ENCODE measurements at places on chromosomes 7 and 10.

- no peak overlapping the region for H3K4me3 ChIP-seq
- H3K27ac ChIP-seq = no peak overlapping the region
- H3K4me1 ChIP-seq = no peaks in the 10 kb centered on the region
- peaks cover 28% of the 10 kb centered on the region for H3K27me3 ChIP-seq
Observed at GRCh38 chr7:156566812-156567549, 73.6 kb upstream of the RNF32 start.

- H3K27ac ChIP-seq = no peak overlapping the region
- no peaks in the 10 kb centered on the region for H3K27me3 ChIP-seq
- no peaks in the 10 kb centered on the region for H3K36me3 ChIP-seq
Observed at GRCh38 chr10:128178302-128178958, 52.2 kb upstream of the MKI67 start.

- DNase-seq = no peak
- H3K27me3 ChIP-seq = no peaks in the 10 kb centered on the region
- no peaks in the 10 kb centered on the region for H3K4me1 ChIP-seq
- H3K4me3 ChIP-seq = no peak overlapping the region
Observed at GRCh38 chr10:55873485-55873884, 487.6 kb downstream of the ZWINT start.

DNA sequence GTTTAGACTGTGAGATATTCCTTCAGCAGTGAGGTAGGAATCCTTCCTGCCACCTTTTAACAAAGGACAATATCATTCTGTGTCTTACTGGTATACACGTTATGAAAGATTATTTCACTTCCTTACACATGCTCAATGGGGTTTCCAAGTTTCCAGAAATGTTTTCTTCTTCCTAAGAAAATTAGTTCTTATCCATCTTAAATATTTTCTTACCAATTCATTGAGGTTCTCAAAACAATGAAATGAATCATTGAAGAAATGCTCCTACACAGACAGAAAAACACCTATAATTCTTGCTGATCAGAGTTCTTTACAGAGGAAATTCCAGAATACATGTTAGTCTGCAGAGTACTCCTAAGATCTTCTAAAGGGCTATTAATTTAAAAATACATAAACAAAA lies 51.4 kb upstream of the SEC61G start:
- no peak overlapping the region for H3K27ac ChIP-seq
- H3K4me3 ChIP-seq = no peak overlapping the region
- H3K27me3 ChIP-seq = peaks cover 21% of the 10 kb centered on the region
- DNase-seq = no peak
- no peaks in the 10 kb centered on the region for H3K4me1 ChIP-seq

GRCh38 chr7:37119296-37119860 lies 329.3 kb downstream of the ELMO1 start:
- H3K27me3 ChIP-seq = no peaks in the 10 kb centered on the region
- no peak overlapping the region for H3K4me3 ChIP-seq
- no peak overlapping the region for H3K27ac ChIP-seq
- DNase-seq = no peak

- H3K4me1 ChIP-seq = no peaks in the 10 kb centered on the region
- H3K27me3 ChIP-seq = peaks cover 36% of the 10 kb centered on the region
- DNase-seq = no peak
- no peak overlapping the region for H3K27ac ChIP-seq
- H3K4me3 ChIP-seq = no peak overlapping the region
- H3K36me3 ChIP-seq = peaks cover 2% of the 10 kb centered on the region
Observed at GRCh38 chr10:1933215-1933614, 195.9 kb upstream of the ADARB2 start.

- H3K4me1 ChIP-seq = peaks cover 44% of the 10 kb centered on the region
- no peak overlapping the region for H3K27ac ChIP-seq
- peaks cover 11% of the 10 kb centered on the region for H3K36me3 ChIP-seq
- DNase-seq = no peak
Observed at GRCh38 chr7:151081170-151082101, 827 bp upstream of the FASTK start.

DNA sequence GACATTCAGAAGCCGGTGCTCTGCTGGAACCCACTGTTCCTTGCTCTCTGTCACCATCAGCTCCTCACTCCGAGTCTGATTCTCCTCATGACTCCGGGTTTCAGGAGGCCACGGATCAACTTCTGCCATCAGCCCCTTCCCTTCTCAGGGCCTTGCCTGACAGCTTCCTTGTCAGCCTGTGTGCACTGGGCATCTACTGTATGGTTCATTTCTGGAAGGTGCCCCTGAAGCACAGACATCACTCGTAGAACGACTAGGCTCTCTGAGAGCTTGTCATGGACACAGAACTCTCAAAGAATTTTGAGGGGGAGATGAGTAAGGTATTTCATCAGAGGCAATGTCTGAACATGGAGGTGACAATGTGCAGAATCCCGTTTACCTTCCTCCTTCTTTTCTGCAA lies 396.1 kb downstream of the TNS3 start:
- H3K27me3 ChIP-seq = no peaks in the 10 kb centered on the region
- no peaks in the 10 kb centered on the region for H3K36me3 ChIP-seq
- H3K27ac ChIP-seq = no peak overlapping the region

DNA sequence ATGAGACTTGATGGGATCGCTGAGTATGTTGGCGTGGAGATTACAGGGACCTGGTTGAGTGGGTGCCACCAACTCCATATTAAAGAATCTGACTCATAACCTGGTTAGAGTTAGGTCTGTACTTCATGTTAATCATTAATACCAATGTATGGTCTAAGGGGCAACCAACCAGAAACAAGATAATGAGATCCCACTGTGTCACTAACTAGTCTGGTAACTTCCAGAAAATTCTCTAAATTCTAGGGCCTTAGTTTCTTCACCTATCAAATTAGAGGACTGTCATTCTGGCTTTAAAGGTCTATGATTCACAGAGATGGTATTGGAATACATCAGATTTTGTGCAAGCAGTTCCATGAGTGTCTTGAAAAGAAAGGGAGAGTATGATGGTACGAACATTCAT lies 102.2 kb downstream of the SNX10 start:
- no peak overlapping the region for H3K4me3 ChIP-seq
- DNase-seq = no peak
- peaks cover 63% of the 10 kb centered on the region for H3K27me3 ChIP-seq
- H3K4me1 ChIP-seq = peaks cover 8% of the 10 kb centered on the region

- peaks cover 30% of the 10 kb centered on the region for H3K27me3 ChIP-seq
- no peak overlapping the region for H3K4me3 ChIP-seq
- no peaks in the 10 kb centered on the region for H3K36me3 ChIP-seq
- no peak for DNase-seq
- H3K27ac ChIP-seq = no peak overlapping the region
- peaks cover 10% of the 10 kb centered on the region for H3K4me1 ChIP-seq
Observed at GRCh38 chr7:77482015-77482414, 55.1 kb upstream of the PTPN12 start.

GRCh38 chr7:22900784-22901183 lies 78.1 kb upstream of the TOMM7 start:
- peaks cover 1% of the 10 kb centered on the region for H3K36me3 ChIP-seq
- peaks cover 14% of the 10 kb centered on the region for H3K27me3 ChIP-seq
- no peaks in the 10 kb centered on the region for H3K4me1 ChIP-seq

- H3K4me3 ChIP-seq = no peak overlapping the region
- peaks cover 9% of the 10 kb centered on the region for H3K27me3 ChIP-seq
- DNase-seq = no peak
- H3K4me1 ChIP-seq = no peaks in the 10 kb centered on the region
Observed at GRCh38 chr7:43482679-43483252, 100.1 kb upstream of the STK17A start.

GRCh38 chr7:134031835-134032617 lies 95.1 kb upstream of the LRGUK start:
- no peaks in the 10 kb centered on the region for H3K27me3 ChIP-seq
- H3K27ac ChIP-seq = peak overlapping the region; percentile 35
- peaks cover 12% of the 10 kb centered on the region for H3K36me3 ChIP-seq
- peak; percentile 57 for DNase-seq

DNA sequence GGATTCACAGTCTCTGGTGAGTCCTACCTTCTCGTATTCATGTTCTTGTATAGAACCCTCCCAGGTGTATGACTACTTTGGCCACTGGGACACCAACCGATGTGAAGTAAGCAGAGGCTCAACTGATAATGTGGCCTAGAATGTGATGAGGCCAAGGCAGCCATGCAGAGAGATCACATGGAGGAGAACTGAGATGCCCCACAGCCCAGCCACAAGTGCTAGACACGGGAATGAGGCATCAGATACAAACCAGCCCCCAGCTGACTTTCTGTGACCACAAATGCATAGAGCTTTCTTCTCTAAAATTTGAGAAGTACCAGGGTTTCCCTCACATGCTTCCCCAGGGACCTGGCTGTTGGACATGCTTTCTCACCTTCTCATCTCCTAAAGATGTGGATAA lies 375.7 kb downstream of the CCSER2 start:
- no peak overlapping the region for H3K27ac ChIP-seq
- H3K27me3 ChIP-seq = peaks cover 19% of the 10 kb centered on the region
- no peaks in the 10 kb centered on the region for H3K4me1 ChIP-seq
- no peak overlapping the region for H3K4me3 ChIP-seq
- no peaks in the 10 kb centered on the region for H3K36me3 ChIP-seq
- no peak for DNase-seq

DNA sequence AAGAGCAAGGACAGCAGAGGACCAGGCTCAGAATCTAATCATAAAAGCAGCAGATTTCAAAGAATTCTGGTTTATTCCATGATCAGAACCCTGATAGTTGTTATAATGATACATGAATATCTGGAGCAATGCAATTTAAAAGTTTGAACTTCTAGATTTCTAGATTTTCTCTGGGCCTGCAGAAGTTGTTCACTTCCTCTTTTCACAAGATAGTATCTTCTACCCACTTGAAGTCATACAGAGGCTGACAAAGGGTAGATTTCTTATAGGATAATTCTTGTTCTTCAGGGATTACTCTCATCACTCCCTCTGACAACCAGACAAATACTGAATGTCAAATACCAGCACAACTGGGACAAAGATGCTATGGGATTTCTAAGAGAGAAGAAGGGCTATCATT lies 320.0 kb upstream of the ETV1 start:
- DNase-seq = no peak
- no peaks in the 10 kb centered on the region for H3K4me1 ChIP-seq
- no peak overlapping the region for H3K27ac ChIP-seq

DNA sequence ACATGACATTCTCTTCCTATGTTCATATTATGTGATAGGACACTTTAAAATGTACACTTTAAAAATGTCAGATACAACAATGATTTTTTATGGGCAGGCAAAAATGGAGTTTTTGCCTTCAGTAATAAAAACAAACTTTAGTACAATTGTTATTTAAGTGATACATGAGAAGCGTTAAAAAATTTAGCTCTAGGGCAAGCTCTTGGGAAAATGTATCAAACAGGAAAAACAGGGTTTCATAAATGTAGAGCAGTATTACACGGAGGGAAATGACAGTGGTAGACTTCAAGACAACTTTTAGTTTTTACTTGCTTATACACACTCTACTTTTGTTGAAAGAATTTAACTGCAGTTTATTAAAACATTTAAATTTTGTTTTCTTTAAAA lies 1.5 kb downstream of the FHIP2A start:
- peaks cover 48% of the 10 kb centered on the region for H3K4me1 ChIP-seq
- peaks cover 12% of the 10 kb centered on the region for H3K36me3 ChIP-seq
- H3K27me3 ChIP-seq = no peaks in the 10 kb centered on the region
- peak overlapping the region; percentile 91 for H3K4me3 ChIP-seq
- peak overlapping the region; percentile 95 for H3K27ac ChIP-seq

DNA sequence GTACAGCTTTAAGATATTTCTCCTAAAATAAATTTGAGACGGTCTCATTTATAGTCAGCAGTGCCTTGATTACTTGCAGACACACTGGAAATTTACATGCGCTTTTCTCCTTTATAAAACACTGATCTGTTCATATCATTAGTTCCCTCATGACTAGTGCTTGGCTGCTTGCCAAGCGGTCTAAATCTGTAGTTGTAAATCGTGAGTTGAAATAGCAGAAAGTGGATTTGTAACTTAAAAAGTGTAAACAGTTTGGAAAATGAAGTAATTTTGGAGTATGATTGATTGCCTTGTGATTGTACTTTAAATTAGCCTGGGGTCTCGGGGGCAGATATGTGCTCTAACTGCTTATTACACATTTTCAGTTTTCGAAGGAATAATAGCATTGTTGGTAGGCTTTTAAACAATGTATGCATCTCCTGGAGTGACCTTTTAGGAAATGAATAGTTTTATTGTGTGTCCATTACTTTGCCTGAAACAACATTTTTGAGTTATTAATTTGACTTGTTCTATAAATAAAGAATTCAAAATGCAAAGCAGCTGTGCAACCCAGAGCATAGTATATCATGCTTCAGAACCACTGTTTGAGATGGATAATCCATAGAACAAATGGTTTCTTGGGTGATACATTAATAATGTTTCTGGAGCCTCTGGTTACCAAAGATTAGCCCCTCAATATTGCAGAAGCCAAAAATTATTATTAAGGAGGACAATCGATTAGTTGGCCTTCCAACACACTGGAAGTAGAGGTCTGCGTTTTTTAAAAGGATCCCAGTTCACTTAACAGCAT lies 73.3 kb downstream of the ARID5B start:
- H3K4me1 ChIP-seq = peaks cover 45% of the 10 kb centered on the region
- DNase-seq = no peak
- no peak overlapping the region for H3K4me3 ChIP-seq
- H3K36me3 ChIP-seq = peaks cover 3% of the 10 kb centered on the region

DNA sequence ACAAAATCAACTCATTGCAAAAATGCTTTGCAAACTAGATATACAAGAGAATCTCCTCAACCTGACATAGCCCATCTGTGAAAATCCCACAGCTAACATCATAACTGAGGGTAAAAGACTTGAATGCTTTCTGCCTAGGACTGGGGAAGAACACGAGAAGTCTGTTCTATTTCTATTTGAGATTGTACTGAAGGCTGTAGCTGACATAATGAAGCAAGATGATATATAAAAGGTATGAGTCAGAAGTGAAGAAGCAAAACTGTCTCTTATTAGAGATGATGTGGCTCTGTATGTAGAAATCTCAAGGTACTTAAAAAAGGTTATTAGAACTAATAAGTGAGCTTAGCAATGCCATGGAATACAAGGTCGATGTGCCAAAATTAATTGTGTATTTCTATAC lies 639.9 kb upstream of the PFKP start:
- no peaks in the 10 kb centered on the region for H3K4me1 ChIP-seq
- H3K4me3 ChIP-seq = no peak overlapping the region
- H3K27ac ChIP-seq = no peak overlapping the region
- no peaks in the 10 kb centered on the region for H3K36me3 ChIP-seq
- no peak for DNase-seq
- no peaks in the 10 kb centered on the region for H3K27me3 ChIP-seq

GRCh38 chr10:89946106-89946505 lies 244.7 kb downstream of the KIF20B start:
- H3K4me1 ChIP-seq = no peaks in the 10 kb centered on the region
- no peaks in the 10 kb centered on the region for H3K27me3 ChIP-seq
- no peak for DNase-seq
- H3K36me3 ChIP-seq = no peaks in the 10 kb centered on the region
- H3K27ac ChIP-seq = peak overlapping the region; percentile 23
- peak overlapping the region; percentile 18 for H3K4me3 ChIP-seq

Data from central memory CD8-positive, alpha-beta T cell (primary cell).